ENCODE measurements at places on chromosomes 1 and 21. TPM values are rescaled to one million over a fixed set of nuclear protein-coding genes. Genes with fewer than 3 reads are reported as not detected.

The TP53BP2 gene
- 28.8 TPM for total RNA-seq

The IGSF8 gene
- total RNA-seq: 60.2 TPM

The HPCAL4 gene
- 0.16 TPM for total RNA-seq

The CDCA8 gene
- 14.9 TPM for total RNA-seq

The AMY1A gene
- total RNA-seq: not detected

The SLC25A33 gene
- total RNA-seq: 8.4 TPM

DNA sequence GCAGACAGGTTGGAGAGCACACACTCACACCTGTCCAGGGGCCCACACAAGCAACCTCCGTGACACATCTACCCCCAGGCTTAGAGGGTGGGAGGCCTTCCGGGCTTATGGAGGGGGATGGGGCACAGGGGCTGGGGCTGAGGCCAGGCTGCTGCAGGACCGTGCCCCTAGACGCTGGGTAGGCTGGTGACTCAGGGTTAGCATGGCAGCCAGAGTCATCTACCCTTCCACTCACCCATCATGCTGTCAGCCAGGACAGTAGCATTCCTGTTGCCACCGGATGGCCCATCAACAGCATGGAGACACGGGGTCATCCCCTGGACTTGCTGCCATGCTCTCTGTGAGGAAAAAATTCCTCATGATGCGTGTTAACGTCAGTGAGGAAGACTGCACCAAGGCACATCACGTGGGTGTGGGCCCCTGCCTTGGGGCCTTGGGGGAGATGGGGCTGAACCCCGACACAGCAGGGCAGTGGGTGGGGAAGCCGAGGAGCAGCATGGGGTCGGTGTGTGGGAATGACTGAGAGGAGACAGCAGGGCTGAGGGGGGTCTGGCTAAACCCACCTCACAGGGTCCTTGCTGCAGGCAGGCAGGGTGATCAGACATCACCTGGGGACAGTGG, 52.8 kb downstream of the WNT9A start:
- no peaks in the 10 kb centered on the region for H3K4me1 ChIP-seq
- DNase-seq: no peak
- H3K36me3 ChIP-seq: no peaks in the 10 kb centered on the region
- no peak overlapping the region for H3K27ac ChIP-seq

DNA sequence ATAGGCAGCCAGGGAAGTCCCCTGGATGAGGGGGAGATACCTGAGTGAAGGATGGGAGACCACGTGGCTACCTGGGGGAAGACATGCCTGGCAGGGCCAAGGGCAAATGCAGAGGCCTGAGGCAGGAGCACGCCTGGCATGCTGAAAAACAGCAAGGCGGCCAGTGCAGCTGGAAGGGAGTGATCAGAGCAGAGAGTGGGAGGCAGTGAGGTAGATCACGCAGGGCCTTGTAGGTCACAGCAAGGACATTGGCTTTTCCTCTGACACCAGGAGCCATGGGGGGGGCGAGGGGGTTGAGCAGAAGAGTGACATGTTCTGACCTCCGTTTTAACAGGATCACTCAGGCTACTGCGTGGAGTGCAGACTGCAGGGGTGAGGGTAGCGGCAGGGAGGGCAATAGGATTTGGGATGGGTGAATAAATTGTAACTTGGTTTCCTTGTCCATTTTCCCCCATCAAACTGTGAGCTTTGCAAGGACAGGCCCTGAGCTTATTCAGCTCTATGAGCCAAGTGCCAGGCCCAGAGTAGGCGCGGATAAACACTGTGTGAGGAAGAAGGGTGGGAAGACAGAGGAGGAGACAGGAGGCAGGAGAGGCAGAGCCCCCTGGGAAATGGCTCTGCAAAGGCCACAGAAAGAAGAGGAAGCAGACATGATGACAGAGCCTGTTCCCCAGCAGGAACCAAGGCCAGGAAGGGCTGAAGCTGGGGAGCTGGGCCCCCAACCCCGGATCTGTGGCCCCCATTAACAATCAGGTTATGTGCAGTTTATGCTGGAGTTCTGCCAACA, 16.6 kb downstream of the IFI6 start:
- no peak for DNase-seq
- no peak overlapping the region for H3K4me3 ChIP-seq
- no peaks in the 10 kb centered on the region for H3K4me1 ChIP-seq
- H3K36me3 ChIP-seq: no peaks in the 10 kb centered on the region
- no peak overlapping the region for H3K27ac ChIP-seq

- no peaks in the 10 kb centered on the region for H3K36me3 ChIP-seq
- H3K4me3 ChIP-seq: no peak overlapping the region
- H3K4me1 ChIP-seq: no peaks in the 10 kb centered on the region
- H3K27ac ChIP-seq: no peak overlapping the region
- H3K27me3 ChIP-seq: no peaks in the 10 kb centered on the region
- no peak for DNase-seq
Measured at GRCh38 chr1:68291688-68292384, 59.5 kb upstream of the WLS start.

- no peak overlapping the region for H3K4me3 ChIP-seq
- no peak overlapping the region for H3K27ac ChIP-seq
- no peaks in the 10 kb centered on the region for H3K36me3 ChIP-seq
- no peak for DNase-seq
- H3K4me1 ChIP-seq: no peaks in the 10 kb centered on the region
- no peaks in the 10 kb centered on the region for H3K27me3 ChIP-seq
Measured at GRCh38 chr1:191358724-191359123, 799.5 kb upstream of the RGS18 start.

GRCh38 chr21:46067505-46068201, 30.3 kb upstream of the COL6A2 start:
- no peaks in the 10 kb centered on the region for H3K36me3 ChIP-seq
- no peaks in the 10 kb centered on the region for H3K27me3 ChIP-seq
- no peak overlapping the region for H3K4me3 ChIP-seq
- no peaks in the 10 kb centered on the region for H3K4me1 ChIP-seq
- H3K27ac ChIP-seq: peak overlapping the region; percentile 63
- no peak for DNase-seq

GRCh38 chr1:212713465-212714136, 14.0 kb upstream of the BATF3 start:
- H3K27ac ChIP-seq: no peak overlapping the region
- no peak for DNase-seq
- H3K4me1 ChIP-seq: no peaks in the 10 kb centered on the region
- H3K4me3 ChIP-seq: no peak overlapping the region

GRCh38 chr1:200029035-200029821, 1.7 kb downstream of the NR5A2 start:
- no peaks in the 10 kb centered on the region for H3K4me1 ChIP-seq
- peak; percentile 65 for DNase-seq
- no peaks in the 10 kb centered on the region for H3K36me3 ChIP-seq
- H3K27ac ChIP-seq: peak overlapping the region; percentile 87
- no peaks in the 10 kb centered on the region for H3K27me3 ChIP-seq

DNA sequence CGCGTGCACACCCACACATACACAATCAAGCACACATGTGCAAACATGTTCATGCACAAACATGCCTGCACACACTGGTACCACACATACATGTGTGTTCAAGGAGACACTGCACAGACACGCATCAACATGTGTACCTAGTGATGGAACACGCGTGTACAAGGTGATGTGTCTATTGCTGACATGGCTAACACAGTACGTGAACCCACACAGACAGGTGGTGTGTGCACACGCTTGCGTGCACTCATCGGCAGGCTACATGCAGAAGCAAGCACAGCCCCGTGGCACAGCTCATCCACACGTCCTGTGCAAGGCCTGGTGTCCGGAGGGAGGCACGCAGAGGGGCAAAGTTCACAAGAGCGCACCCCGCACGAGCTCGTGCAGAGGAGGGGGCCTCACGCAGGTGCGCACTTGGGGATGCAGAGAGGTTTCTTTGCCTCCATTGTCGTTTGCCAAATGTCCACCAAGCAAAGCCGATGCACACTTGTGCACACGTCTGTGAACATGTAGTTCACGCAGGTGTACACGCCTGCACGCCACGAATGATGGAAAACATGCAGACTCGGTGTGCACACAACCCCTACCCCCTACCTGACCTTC, 969 bp downstream of the ACAP3 start:
- peaks cover 30% of the 10 kb centered on the region for H3K4me1 ChIP-seq
- no peaks in the 10 kb centered on the region for H3K27me3 ChIP-seq
- peak overlapping the region; percentile 80 for H3K4me3 ChIP-seq
- H3K27ac ChIP-seq: no peak overlapping the region

GRCh38 chr1:73593804-73594203, 604.2 kb downstream of the LRRIQ3 start:
- no peaks in the 10 kb centered on the region for H3K27me3 ChIP-seq
- H3K4me3 ChIP-seq: no peak overlapping the region
- no peaks in the 10 kb centered on the region for H3K36me3 ChIP-seq
- H3K4me1 ChIP-seq: peaks cover 4% of the 10 kb centered on the region
- no peak overlapping the region for H3K27ac ChIP-seq
- DNase-seq: no peak

Data from colonic mucosa (tissue), 4 donors.